Fibroblast of skin of left biceps (primary cell): ENCODE measurements at places on chromosomes 7 and 10.

DNA sequence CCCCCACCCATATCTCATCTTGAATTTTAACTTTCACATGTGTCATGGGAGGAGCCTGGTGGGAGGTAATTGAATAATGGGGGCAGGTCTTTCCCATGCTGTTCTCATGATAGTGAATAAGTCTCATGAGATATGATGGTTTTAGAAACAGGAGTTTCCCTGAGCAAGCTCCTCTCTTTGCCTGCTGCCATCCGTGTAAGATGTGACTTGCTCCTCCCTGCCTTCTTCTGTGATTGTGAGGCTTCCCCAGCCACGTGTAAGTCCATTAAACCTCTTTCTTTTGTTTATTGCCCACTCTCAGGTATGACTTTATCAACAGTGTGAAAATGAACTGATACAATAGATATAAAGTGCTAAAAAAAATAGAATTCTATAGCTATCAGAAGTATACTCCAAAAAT is 168.8 kb downstream of the CXCL12 start:
- no peak for DNase-seq

- DNase-seq: no peak
Measured at GRCh38 chr7:80373429-80374032, 138.3 kb downstream of the GNAT3 start.

- no peak for DNase-seq
Measured at GRCh38 chr10:120782336-120782735, 68.8 kb upstream of the WDR11 start.

DNA sequence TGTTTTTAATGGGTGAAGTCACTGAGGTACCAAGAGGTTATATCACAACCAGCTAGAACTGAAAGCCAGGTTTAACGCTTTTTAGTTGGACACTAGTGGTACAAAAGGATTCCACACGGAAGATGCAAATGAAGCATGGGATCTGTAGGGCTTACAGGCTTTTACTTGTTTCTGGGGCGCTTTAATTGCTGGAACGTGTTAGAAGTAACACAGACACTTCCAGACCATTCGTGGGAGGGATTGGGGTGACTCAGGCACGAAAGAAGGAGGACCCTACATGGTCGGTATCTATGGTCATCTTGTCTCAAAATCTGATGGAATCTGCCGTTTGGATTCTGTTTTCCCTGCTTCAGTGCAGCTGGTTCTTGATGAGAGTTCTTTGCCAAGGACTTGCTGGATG is 1.0 kb downstream of the YKT6 start:
- DNase-seq: no peak

DNA sequence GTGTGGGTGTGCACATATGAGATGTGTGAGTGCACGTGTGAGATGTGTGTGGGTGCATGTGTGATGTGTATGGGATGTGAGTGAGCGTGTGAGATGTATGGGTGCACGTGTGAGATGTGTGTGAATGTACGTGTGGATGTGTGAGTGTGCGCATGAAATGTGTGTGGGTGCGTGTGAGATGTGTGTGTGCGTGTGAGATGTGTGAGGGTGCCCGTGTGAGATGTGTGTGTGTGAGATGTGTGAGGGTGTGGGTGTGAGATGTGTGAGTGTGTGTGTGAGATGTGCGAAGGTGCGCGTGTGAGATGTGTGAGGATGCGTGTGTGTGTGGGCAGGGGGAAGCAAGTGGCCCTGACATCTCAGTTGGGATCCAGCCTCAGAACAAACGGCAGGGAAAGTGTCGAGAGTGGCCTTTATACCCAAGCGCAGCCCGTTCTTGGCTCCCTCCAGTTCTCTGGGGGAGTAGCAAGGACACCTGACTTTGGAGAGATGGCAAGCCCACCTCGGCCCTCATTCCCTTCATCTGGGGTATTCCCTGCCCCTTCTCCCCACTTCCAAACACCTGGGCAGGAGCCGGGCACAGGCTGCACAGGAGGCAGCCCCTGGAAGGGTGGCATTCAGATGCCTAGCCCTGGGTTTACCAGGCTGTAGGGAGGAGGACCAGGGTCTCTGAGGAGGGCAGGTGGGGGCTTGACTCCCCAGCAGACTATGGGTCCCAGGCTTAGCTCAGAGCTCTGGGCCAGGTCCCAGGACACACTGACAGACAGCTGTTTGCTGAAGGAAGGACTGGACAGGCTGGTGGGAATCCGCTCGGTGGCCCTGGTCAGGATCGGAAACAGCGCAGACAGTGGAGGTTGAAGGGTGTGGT is 31.6 kb downstream of the PPIF start:
- DNase-seq: no peak

- peak; percentile 68 for DNase-seq
Measured at GRCh38 chr7:94355454-94355853, 39.2 kb upstream of the COL1A2 start.

DNA sequence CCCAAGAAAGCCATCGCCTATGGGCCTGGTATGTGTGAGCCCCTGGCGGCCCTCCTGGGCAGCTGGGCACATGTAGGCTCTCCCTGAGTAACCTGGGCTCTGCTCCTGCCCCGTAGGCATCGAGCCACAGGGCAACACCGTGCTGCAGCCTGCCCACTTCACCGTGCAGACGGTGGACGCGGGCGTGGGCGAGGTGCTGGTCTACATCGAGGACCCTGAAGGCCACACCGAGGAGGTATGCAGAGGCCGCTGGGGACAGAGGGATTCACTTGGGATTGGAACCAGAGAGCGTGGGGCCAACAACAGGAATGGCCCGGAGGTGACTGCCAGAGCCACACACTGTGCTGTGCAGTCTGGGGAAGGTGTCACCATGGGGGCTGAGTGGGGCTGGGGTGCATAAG is 7.3 kb downstream of the FLNC start:
- no peak for DNase-seq

DNA sequence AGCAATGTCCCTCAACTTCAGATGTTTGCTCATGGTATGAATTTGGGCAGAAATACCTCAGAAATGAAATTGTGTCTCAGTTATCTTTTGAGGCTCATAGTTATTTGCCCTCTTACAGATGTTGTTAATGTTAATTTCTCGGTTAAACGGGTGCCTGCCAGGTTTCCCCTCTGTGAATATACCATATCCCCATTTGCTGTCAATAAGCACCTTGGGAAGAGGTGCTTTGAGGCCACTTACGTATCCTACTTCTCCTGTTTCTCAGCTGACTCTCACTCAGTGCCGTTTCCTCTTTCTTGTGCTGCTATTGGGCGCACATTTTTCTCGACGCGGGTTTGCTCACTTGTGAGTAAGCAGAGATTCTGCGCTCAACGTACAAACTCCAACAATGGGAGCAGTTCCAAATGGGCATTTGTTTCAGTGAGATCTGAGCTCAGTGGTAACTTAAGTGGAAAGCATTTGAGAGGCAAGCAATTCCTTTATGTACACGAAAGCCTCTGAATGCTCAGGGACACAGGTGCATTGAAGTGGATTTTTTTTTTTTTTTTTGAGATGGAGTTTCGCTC is 34.8 kb upstream of the JAKMIP3 start:
- DNase-seq: no peak

GRCh38 chr7:15801551-15801950 is 115.1 kb upstream of the MEOX2 start:
- peak; percentile 43 for DNase-seq

DNA sequence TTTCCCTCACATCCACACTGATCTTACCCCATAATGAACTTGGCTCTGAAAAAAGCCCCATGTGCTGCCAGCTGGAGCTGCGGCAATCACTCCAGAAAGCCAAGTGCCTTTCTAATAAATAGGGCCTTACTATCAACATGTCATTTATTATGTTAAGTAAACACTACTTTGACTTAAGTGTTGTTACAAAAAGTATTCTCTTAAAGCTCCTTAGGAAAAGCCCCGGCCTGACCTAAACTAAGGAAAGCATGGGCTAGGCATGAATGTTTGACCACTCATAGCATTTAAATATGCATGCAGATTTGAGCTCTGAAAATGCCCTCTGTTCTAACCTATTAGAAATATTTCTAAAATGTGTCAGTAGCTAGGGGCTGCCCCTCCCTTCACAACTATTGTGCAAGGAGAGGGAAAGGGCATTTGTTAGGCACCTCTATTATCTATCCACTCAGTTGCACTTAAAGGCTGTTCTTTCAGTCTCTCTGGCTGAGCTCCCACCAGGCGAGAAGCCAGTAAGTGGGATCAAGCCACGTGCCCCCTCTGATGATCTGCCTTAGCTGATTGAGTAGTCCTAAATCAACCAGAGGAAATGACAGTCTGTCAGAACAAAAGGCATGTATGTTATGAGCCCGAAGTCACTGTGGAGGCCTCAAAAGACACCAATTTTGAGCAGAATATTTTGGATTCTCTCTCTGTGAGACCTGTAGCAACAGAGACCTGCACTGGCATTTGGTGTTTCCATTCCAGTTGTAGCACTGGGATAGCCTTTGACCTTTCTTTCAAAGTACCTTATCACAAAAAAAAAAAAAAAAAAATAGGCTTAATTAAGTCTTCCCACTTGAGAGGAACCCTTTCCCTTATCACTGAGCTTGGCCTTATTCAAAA is 77.1 kb downstream of the ITGB8 start:
- DNase-seq: no peak

DNA sequence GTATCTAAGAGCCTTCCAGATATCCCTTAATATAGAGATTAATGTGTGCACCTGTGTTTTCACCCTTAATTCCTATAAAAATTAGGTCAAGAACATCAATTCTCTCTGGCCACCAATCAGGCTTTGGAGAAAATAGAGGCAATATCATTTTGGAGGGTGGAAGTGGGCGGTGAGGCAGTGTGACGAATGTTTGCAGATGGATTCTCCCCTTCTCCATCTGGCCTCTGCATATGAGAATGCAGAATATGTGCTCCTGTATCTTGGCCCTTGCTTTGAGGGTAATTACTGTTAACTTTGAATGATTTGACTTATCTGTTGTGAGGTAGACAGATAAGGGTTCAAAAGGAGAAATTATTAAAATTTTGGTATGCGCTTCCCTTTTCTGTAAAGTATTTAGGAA is 304.0 kb upstream of the NPSR1 start:
- DNase-seq: no peak

DNA sequence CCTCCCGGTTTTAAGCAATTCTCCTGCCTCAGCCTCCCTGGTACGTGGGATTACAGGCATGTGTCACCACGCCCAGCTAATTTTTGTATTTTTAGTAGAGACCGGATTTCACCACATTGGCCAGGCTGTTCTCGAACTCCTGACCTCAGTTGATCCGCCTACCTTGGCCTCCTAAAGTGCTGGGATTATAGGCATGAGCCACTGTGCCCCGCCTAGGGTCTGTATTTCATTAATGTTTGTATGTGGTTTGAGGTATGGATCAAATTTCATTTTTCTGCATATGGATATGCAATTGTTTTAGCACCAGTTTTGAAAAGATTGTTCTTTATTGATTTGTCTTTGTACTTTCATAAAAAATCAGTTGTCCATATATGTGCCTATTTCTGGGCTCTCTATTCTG is 26.0 kb downstream of the CYP26A1 start:
- DNase-seq: no peak

DNA sequence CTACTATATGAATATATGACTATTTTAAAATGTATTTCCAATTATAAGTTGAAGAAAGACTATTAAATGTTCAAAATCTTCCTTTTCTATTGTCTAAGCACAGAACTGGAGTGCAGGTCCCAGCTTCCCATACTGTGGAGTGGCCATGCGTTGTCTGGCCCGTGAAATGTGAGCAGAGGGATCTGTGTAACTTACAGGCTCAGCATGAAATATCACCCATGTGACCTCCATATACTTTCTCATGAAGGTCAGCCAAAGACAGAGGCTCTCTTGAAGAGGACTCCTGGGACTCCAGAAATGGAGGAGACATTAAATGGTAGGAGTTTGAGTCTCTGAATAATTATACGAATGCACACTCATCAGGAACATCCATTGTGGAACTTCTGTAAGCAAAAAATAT is 92.4 kb upstream of the CAV2 start:
- DNase-seq: no peak

DNA sequence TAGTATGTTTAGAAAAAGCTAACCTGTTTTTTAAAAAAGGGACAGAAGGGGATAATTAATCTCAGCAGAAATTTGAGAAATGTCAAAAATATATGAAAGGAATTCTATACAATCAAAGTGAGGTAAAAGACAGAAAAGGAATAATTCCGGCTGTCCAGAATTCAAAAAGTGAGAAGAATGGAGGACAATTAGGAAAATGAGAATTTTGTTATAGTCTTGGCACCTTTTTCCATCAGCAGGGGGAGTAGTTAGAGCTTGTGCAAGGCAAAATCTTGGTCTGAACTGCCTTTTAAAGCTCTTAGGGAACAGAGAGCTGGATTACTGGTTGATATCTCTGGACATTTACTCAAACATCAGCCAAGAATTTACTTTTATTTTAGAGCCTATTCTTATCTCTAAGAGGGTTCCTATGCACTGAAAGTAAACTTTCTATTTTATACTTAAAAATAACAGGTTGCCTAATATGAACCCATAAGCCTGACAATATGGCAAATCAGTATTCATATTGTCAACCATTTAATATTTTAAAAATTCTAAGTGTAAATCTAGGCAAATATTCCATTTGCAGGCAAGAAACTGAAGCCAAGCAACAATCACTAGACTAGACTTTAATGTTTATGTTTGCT is 185.6 kb downstream of the ANK3 start:
- no peak for DNase-seq

- DNase-seq: no peak
Measured at GRCh38 chr10:30116041-30116491, 56.7 kb upstream of the JCAD start.

GRCh38 chr7:152673897-152674296 is 2.0 kb downstream of the XRCC2 start:
- DNase-seq: no peak

GRCh38 chr10:73995035-73995358 is 2.9 kb upstream of the VCL start:
- DNase-seq: no peak

DNA sequence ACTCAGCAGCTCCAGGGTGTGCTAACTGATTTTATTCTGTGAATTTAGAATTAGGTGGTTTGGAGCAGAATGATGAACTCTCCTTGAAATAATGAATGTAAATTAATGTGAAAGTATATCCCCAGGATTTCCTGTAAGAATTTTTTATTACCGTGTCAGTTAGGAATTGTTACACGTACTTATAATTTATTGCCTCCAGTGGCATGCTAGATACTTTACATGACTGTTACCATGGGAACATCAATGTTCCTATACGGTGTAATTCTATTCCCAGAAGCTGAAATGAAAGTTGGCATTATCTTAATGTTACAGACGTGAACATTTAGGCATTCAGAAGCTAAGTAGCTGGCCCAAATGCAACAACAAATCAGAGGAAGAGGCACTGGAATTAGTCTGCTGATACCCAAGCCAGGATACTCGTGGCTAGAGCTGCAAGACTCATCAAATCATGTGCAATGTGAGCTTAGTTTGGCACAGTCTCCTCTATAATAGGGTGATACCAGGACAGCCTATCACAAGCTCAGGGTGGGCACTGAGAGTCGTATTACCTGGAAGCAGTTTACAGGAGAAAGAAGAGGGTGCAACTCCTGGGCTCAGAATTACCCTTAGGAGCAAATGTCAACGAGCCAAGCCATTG is 30.0 kb upstream of the PRKAR2B start:
- peak; percentile 1 for DNase-seq

- DNase-seq: no peak
Measured at GRCh38 chr10:127899766-127900387, 7.0 kb upstream of the PTPRE start.

GRCh38 chr7:57449904-57450303 is at the start of gene ZNF716:
TSS of gene ZNF716 (plus strand) at chr7:57450177. CDS start at chr7:57450289, 112 bp downstream.
- DNase-seq: no peak

GRCh38 chr7:70241536-70242175 is 643.4 kb downstream of the AUTS2 start:
- no peak for DNase-seq

- DNase-seq: no peak
Measured at GRCh38 chr7:14924398-14924797, 21.8 kb upstream of the DGKB start.
